Sciatic nerve (tissue), 2 donors: ENCODE measurements at places on chromosomes 2 and 18.

GRCh38 chr2:122643725-122644329, 888.4 kb downstream of the TSN start:
- no peak for DNase-seq

- DNase-seq: no peak
Measured at GRCh38 chr2:223782629-223783028, 54.8 kb downstream of the AP1S3 start.

GRCh38 chr2:7933672-7934071, 748.2 kb upstream of the ID2 start:
- DNase-seq: no peak

- no peak for DNase-seq
Measured at GRCh38 chr2:131535526-131535925, 7.8 kb downstream of the CCDC74A start.

DNA sequence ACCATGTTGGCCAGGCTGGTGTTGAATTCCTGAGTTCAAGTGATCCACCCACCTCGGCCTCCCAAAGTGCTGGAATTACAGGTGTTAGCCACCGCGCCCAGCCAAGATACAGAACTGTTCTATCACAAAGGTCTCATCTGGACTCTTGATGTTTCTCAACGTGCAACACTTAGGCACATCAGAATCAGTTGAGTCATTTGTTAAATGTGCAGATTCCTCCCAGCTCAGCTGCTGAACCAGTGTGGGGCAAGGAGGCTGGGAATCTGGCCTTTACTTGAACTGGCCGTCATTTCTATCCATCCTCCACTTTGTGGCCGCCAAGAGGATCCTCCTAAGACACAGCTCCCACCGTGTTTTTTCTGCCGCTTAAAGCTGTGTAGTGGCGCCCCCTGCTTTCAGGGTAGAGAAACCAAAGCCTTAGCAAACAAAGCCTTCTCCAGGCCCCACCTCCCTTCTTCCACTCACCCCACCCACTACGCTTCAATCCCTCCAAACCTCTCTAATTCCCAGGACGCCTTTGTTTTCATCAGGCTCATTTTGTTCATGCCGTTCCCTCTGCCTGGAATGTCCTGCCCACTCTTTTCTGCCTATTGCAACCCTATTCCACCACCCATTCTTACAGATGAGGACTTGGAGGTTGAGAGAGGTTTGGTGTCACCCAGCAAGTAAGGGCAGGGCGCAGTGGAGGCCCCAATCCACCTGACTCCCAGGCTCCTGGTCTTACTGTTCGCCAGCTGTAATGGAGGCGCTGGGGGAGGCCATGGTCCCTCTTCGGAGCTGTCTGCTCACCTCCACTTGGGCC, 776 bp upstream of the SPEG start:
- DNase-seq: no peak

DNA sequence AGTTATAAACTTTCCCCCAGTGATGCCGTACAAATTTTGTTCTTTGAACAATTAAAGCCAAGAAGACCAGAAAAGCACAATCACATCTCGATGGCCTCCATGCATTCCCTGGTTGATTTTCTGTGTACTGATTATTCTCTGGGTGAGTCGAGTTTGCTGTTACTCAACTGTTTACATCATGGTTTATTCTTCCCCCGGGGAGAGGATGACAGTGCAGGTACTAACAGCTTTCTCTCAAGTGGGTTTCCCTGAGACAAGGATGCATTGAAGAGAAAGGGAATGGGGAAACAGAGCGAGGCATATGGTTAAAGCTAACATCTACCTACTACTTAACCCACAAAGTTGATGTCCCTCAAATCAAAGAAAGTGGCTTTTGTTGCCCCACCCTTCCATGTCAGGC, 410.8 kb upstream of the FANCL start:
- no peak for DNase-seq

GRCh38 chr18:68520406-68521075, 194.4 kb downstream of the TMX3 start:
- DNase-seq: no peak

GRCh38 chr2:18262601-18263000, 297.9 kb downstream of the RDH14 start:
- no peak for DNase-seq

GRCh38 chr2:39062320-39062719, 58.5 kb downstream of the SOS1 start:
- no peak for DNase-seq

DNA sequence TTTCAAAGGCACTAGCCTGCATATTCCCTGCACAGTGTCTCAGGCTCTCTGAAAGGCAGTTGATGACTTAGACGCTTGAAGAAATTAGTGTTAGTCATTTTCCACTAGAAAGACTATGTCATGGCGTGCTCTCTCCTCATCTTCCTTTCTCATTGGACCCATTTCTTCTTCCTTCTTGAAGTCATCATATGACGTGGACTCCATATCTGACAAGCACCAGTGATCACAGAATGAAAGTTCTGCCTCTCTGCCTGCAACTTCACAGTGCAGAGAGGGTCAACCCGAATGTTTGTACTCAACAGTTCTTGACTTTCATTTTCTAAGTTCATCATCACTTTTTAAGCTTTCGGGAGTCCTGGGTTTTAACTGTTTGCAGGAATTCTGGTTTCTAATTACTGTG, 63.7 kb upstream of the CYRIA start:
- no peak for DNase-seq

DNA sequence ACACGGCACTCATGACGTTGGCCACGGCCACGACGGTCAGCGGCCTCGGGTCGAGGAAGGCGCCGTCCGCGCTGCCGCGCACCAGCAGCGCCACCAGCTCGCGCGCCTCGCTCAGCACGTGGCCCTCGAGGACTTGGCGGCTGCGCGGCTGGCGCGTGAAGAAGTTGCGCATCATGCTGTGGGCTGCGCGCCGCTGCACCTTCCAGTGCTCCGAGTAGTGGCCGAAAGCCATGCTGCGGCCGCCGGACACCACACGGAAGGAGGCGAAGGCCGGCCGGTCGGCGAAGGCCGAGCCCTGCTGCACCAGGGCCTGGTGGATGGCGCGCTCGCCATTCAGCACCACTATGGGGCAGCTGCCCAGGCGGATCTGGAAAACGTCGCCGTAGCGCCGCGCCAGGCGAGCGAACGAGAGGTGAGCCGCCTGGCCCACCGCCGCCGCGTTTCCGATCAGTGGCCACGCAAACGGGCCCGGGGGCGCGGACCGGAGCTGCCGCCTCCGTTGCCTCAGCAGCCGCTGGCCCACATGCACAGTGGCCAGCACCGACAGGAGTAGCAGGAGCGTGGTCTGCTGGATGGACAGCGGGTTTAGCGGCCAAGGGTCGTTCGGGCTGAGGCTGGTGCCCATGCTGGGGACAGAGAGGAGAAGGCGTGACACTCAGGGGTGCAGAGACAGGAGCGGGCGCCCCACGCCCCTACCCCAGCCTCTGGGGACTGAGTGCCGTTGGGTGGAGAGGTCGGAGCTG, 1.0 kb downstream of the CYP1B1 start:
- DNase-seq: no peak

DNA sequence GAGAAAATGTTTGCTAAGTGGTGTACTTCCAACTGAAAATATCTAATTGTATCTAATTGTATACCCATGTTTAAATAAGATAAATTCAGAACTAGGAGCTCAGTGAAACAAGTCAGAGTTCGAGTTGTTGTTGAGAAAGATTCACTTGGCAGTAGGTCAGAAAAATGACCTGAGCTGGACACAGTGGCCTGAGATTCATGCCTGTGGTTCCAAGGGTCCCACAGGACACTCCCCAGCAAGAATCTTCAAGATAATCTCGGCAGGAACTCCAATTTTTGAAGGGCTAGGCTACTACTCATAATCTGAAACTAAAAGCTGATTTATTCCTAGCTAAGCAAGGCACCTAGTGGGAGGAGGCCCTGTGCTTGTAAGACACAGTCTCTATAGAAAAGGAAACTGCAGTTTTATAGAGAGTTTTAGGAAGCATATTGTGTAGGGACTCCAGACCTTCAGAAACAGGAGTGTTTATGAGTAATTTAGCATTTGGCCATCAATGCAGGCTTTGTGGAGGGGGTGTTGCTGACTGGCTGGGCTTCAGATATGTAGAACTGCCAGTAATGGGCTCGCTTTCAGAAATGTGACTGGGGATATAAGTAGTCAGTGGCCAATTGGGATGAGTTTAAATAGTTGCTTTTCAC, 43.2 kb downstream of the SP140 start:
- no peak for DNase-seq

- DNase-seq: peak; percentile 71
Measured at GRCh38 chr2:47225061-47225783, 70.1 kb upstream of the STPG4 start.

GRCh38 chr2:38697116-38697840, 31.4 kb downstream of the GALM start:
- DNase-seq: no peak

DNA sequence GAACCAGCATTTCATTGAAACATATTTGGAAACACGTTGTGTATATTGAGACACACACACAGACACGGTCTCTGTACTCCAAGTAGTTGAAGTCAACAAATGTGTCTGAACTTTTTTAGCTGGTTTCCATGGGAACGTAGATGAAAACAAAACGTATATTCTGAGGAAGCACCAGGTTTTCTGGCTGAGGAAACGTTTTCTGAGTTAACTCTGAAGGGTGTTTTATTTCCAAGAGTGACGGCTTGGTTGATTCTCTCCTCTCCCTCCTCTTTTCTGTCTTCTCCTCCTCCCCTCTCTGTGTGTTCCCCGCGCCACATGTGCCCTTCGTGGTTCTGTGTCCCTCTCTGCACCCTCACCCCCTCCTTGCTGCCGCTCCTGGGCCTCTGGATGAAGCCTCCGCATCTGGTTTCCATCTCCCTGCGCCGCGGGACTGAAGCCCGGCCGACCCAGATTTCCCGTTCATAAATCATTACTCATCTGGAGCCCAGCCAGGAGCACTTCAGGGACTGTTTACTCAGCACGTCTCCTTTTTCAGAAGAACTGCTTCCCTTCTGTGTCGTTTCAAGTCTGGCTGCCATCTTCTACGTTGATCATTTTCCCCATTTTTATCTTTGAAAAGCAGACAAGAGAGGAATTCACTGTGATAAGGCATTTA, 122.7 kb downstream of the COL6A3 start:
- peak; percentile 94 for DNase-seq

DNA sequence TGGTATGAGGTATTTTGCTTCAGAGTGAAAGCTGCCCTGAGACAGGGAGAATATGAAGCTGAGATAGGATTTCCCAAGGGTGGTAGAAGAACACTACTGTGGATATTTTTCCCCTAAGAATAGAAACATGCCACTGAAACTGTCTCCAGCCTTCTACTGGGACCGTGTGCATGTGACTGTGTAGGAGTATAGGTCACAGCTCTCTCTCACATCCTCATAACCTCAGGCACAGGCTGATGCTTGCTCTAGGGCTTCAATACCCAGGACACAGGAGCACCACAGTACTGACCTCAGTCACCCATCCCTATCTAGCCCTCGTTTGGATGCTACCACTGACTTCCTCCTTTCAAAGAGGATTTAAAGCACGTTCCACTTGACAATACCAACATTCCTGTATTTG, 67.2 kb downstream of the REV1 start:
- no peak for DNase-seq

DNA sequence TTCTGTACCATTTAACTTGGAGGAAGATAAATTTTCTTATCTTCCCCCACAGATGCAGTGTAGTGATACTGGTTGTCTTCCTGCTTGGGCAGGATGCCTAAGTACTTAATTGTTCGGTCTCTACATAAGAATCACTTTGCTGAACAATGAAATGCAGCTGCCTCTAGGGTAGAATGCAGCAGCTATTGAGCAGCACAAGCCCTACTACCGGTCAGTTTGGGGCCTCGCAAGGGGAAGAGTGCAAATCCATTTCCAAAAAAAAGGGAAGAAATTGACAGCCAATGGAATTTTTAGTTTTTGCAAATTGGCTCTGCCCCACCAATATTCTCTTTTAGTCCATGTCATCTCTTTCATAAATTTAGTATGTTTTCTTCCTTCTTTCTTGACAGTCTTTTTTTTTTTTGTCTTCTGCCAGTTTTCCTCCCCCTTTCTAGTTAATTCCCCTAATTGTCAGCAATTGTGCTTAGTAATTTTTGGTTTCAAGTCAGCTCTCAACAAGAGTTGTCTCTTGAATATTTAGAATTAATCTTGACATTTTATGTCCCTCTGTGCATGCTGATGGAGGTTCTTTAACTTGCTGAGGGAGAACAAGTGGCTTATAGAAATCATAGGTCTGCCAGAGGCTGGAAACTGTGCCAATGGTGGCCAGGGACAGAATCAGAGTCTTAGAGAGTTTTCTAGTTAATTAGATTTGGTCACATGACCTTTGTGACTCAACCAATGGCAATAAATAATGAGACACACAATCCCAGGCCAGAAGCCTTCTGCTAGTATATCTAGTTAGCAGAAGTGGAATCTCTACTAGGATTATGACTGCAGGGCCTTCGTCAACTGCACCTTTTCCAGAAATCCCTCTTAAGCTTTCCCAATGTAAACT, 270.0 kb downstream of the CTNNA2 start:
- no peak for DNase-seq

DNA sequence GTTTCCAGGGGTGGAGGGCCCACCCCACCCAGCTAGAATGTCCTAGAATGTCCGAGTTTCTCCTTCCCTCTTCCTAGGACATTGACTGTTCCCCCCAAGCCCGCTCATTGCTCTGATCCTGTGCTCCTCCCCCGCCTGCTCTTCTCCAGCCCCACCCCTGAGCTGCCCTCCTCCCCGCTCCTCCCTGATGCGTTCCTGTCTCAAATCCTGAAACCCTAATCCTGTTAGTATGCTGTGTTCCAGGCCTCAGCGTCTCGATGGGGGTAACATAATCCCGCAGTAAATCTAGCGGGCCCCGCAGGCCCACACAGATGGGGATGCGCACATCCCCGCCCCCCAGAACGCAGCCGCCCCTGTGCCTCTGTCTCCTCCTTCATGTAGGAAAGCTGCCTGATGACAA, 51.3 kb downstream of the NRP2 start:
- no peak for DNase-seq

DNA sequence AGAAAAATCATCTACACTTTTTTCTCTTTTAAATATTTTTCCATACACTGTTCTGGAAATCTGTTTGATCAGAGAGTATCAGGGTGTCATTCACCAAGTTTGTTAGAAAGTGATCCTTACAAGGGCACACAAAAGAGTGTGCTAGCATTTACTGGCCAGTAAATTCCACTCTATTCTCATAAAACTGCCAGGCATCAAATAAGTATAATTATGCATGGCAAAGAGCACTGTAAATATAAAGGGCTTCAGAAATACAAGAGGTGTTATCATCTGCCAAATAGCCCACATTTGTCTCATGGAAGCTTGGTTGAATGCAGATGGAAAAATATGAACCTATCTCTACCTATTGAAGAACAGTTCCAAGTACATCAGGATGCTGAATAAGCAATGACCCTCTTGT, 847.3 kb upstream of the ACVR2A start:
- no peak for DNase-seq

DNA sequence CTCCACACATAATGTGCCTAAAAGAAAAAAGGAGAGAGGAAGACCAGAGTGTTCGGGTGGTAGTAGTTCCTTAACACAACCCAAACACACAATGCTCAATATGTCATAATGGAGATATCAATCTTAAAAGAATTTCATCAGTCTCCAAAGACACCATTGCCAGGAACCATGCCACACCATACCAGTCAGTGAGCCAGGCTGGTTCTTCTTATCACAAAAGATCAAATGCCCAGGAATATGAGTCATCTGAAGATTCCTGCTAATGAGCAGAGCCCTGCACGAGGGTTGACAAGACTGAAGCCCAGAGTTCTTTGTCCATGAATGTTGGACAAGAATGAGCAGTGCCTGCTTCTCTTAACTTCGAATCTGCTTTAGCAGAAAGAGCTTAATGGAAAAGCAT, 262.3 kb downstream of the ZNF516 start:
- DNase-seq: no peak

- no peak for DNase-seq
Measured at GRCh38 chr2:145760781-145761649, 1241.1 kb upstream of the ZEB2 start.
